ENCODE measurements at places on chromosomes 1 and 21.
A peak's percentile ranks its signal among the peaks of the same experiment; 100 is the strongest.

- DNase-seq = no peak
Measured at GRCh38 chr1:232927830-232928505, 22.4 kb upstream of the NTPCR start.

DNA sequence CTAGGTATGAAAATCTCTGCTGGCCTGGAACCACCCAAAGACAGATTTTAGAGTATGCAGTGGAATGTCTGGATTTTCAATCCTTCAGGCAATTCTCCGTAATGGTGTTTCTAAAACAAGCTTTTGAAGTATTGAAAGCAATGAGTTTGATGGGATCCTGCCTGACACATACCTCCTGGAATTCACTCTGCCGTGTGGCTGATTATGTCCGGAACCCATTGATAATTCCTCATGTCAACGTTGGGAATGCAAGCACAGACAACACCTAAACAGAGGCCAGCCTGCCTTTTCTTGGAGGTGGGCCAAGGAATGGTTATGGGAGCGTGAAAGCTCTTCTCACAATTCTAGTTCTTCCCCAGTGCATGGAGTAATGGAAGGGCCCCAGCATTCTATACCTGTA is 168.9 kb upstream of the HMCN1 start:
- no peak for DNase-seq

DNA sequence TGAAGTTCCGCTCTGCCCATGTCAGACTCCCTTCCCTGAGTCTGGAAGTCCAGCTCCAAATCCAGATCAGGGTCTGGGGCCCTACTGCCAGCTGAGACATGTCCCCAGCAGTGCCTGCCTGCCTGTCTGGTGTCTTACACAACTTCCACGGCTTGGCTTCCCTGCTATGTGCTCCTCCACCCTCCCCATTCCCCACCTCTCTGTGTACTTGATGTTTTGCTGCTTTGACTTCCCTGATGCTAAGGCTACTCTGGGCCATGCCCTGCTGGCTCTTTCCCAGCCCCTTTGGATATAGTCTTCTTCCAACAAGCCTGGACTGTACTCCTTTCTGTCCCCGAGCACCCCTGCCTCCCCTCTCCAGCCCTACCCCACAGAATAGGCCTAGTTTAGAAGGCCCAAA is 7.3 kb downstream of the GJA5 start:
- DNase-seq = no peak

GRCh38 chr1:59549903-59550302 is 253.0 kb downstream of the FGGY start:
- DNase-seq = no peak

GRCh38 chr1:110485725-110486124 is 33.2 kb downstream of the KCNA10 start:
- no peak for DNase-seq

DNA sequence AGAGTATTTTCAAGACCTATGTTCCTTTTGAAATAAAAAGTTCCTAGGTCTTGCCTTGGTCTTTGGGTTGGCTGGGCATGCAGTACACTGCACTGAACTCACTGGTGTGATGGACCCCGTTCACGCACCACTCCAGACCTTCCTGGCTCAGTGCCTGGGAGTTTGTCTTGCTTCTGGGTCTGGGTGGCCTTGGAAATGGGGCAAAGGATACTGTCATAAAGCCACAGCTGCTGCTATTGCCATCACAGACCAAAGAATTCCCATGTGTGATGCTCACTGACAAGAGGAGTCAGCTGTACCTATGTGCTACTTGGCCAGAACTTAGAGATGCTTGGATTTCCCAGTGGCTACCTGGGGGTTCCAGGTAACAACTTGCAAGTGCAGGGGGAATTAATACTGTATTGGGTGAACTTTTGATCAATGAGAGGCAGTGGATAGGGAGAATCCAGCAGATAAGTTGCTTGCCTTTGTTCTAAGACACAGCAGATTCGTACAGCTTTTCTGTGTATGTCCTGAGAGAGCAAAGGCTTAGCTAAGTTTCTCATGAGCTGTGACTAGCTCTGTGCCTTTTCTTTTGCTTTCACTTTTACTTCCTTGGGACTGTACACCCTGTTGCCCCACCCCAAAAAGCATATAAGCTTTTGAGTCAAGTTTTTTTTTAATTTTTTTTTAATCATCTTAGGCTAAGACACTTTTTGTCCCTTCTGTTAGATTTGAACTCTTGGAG is 115.3 kb downstream of the RUNX1 start:
- DNase-seq = peak; percentile 71

- no peak for DNase-seq
Measured at GRCh38 chr1:167126317-167126716, 32.4 kb downstream of the STYXL2 start.

DNA sequence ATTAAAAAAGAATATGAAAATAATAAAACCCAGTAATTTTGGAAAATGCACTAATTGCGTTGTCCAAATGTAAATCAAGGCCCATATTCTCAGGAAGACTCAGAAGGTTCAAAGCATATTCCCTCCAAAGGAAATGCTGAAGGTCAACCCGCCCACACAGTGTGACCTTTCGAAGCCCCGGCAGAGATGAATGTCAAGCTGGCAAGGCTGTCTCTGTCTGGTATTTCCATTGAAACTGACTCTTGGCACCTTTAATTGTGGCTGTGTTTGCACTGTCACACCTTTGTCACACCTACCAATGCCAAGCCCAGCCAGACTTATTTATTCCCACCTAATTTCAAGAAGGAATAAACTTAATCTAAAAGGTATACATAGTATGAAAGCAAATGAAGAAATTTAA is 82.5 kb downstream of the NTPCR start:
- DNase-seq = no peak

DNA sequence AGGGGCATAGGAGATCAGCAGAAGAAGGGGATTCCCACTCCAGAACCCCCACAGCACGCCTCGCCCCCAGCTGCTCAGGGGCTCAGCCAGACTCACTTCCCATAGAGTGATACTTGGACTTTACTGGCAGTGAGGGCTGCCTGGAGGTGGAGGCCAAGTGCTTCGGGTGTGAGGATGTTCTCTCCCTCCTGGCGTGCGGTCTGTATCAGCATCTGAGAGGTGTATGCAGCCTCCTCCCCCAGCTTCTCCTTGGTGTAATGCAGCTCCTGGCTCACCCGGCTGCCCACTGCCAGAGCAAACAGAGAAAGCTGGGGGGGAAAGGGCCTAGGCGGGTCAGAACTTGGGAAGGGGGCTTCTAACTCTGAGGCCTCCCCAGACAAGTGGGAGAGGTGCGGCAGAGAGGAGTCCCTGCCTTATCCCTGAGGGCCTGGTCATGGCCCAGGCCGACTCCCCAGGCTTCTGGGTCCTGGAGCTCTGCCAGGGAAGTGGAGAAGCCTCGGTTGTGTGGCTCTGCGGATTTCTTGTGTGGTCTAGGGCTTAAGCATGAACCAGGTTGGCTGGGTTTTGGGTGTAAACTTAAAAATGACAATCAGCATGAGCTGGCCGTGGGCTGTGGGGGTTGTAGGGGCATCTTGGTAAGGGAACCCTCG is 10.9 kb downstream of the PTCH2 start:
- DNase-seq = no peak

- DNase-seq = no peak
Measured at GRCh38 chr1:76942549-76942948, 75.3 kb downstream of the ST6GALNAC5 start.

DNA sequence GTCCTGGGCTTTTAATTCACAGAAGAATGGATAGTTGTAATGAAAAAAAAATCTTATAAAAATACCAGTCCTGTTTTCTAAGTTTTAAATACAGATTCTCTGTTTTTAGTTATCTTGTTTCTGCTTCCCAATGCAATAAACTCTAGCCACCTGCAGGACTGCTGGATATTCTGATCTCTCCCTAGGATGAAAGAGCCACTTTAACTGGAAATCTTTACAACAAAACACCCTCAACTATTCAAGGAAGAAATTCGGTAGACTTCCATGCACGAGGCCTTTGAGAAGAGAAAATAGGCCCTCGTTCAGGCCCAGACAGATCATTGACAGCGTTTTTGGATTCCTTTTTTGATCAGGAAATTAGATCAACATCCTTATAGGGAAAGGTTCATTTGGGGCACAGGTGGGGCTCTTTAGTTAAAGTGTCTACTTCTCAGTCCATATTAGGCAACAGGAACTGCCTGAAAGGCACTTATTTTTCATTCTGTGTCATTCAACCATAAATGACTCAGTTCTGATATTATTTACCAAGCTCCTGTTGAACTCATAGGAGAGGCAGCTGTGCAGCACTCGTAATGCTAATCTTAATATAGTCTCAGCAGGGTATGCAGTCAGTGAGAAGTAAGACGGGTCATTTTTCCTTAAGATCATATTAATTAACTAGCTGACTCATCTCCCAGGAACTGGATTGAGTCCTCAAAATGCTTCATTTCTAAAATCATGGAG is 71.1 kb upstream of the ERRFI1 start:
- no peak for DNase-seq

DNA sequence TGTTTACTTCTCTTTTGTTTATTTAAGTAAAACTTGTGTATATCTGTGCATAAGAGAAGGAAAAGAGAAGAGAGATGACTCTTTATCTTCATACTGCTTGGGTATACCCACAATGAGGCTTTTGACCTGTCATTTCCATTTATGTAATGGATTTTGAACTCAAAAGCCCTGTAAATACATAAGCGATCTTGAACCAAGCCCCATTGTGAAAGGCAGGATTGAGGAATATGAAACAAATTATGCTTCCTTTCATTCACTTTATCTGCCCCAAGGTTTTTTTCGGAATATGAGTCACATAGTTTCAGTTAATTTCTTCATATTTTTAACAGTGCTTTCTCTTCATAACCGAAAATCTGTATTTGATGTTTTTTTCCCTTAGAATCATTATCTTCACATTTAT is 21.4 kb downstream of the CNST start:
- DNase-seq = no peak

DNA sequence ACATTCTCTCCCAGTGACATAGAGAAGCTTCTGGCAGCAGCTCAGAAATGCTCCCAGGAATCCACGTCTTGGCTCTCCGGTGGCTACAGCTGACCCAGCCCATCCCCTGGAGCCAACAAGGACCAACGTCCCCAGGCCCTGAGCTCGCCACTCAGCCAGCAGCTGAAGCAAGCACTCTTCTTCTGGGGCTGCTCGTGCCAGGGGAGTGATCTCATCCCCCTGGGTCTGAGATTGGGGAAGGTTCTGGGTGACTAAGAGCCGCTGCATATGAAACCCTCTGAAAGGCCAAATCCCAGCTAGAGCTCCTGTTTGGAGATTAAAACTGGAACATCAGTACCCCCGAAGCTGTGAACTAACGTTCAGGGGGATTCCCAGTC is 487.9 kb downstream of the NPHP4 start:
- DNase-seq = no peak

DNA sequence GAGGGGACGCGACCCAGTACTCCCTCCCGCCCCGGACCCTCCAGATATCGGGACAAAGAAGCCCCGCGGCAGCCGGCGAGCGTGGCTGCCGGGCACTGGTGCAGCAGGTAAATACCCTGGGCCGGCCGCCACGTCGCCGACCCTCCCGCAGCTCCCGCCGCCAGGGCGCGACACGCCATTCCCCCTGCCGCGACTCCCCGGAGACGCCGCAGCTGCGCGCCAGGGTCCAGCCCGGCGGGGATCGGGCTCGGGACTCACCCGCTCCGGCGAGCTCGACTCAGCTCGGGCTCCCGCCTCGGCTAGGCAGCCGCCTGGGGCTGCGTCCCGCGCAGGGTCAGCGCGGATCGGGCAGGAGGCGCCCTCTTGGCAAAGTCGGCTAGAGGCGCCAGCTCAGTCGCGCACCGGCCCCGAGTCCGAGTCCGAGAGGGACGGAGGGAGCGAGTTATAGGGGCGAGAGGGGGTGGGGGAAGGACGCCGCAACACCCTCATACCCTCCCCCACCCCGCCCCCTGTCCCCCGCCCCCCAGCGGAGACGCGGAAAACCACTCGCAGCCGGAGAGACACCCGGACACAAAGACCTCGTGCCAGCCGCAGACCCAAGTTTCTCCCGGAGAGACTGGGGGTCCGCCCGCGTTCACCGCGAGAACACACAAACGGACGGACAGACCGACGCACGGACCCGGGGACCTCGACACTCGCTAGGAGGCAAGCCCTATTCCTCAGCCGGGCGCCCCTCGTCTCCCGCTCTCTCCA is 985 bp downstream of the SYT6 start:
- no peak for DNase-seq

- DNase-seq = no peak
Measured at GRCh38 chr21:33578214-33578613, 10.3 kb downstream of the DONSON start.

DNA sequence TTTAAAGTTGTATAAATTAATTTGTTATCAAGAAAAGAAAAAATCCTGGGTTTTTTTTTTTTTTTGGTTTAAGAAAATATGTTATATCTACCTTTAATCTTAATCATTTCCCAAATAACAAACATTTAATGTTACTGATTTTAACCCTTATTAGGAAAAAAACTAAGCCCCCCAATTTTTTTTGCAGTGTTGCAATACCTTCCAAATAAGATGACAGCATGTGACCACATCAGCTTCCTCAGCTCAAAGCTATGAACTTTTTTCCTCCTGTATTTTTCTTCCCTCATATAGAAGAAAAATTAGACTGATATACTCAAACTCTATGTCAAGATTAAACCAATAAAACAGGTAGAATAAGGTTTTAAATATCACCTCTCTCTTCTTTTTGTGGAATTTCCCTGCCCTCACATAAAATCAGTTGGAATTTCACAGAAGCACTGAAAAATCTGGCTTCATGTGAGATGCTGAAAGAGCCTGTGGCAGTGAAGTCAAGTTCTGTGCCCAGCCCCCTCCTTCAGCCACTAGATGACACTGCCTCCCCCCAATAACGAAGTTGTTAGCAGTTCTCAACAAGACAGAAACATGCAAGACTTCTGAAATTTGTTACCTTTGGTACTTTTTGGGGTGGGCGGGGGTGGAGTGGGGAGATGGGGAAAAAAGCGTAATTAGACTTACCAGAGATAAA is 9.6 kb upstream of the SMYD2 start:
- DNase-seq = no peak

DNA sequence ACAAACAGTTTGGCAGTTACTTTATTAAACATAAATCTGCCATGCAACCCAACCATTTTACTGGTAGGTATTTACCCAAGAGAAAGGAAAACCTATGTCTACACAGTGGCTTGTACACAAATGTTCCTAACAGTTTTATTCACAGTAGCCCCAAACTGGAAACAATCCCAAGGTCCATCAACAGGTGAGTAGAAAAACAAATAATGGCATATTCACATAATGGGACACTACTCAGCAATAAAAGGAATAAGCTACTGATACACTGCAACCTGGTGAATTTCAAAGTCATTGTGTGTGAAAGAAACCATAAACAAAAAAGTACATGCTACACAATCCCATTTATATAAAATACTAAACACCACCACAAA is 12.7 kb downstream of the KYAT3 start:
- DNase-seq = no peak

- DNase-seq = no peak
Measured at GRCh38 chr1:6157528-6158174, 22.5 kb downstream of the CHD5 start.
